ENCODE measurements at places on chromosomes 16 and 17. TPM values are rescaled to one million over a fixed set of nuclear protein-coding genes. Genes with fewer than 3 reads are reported as not detected.

ABCC11 gene
- total RNA-seq = 5.8 TPM

KIAA0513 gene
- 5.0 TPM for total RNA-seq

TEKT5 gene
- total RNA-seq = 2.1 TPM

FAM20A gene
- 52.4 TPM for total RNA-seq

CD68 gene
- total RNA-seq = 44.2 TPM

DNA sequence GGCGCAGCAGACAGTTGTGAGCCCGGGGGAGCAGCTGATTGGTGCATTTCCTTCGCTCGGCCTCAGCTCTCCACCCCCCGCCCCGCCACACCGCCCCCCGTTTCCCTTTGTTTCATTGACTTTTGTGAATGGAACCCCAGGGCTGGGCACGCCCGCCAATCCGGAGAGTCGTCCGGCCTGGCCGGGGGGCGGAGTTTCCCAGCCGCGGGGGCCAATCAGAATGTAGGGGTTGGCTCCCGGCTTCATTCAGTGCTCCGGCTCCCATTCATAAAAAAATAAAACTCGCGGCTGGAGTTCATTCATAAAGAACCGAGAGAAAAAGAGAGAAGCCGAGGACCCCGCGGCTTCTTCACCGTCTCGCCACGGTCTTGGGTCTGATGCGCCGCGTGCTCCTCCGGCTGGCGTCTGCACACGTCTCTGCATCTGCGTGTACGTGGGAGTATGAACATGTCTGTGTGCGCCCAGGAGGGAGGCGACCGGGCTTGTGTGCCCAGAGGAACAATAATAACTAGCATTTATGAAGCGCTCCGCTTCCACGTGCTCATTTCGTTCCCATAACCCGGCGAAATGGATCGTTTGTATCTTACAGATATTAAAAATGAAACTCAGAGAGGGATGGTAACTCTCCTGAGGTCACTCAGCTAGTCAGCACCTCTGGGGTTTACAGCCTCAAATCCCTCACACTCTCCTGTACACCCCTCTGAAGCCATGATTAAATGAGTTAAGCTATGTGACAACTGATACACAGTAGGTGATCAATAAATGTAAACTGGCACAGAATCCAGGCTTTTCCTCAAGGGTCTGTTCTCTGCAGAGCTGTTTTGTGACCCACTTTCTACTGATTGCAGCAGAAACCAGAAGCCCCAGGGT lies at the start of gene ETV4:
ETV4 (minus strand) TSS at position 22 of the 870 bp plus-strand sequence. CDS start 723 bp downstream, outside the sequence.
- DNase-seq = peak; percentile 87

- no peak for DNase-seq
Measured at GRCh38 chr17:48632579-48633265, 6.6 kb upstream of the HOXB9 start.

GRCh38 chr17:18968945-18969887 lies 17.3 kb downstream of the SLC5A10 start:
- no peak for DNase-seq

DNA sequence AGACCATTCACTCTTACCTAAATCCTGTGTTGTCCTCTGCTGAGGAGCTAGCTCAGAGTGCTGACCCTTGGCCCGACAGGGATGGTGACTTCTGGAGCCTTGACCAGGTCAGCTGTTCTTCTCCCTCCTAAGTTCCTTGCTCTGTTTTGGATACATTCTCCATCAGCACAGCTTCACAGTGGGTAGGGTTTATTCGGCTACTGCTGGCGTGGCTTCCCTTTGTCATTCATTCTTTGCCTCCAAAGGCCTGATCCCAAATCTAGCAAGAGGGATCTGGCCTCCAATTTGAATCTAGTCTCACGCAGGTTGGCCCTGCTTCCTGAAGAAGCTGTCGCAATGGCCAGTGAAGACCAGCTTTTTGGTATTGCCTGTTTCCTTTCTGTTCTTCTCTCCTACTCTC lies 116.6 kb downstream of the SHISA9 start:
- no peak for DNase-seq

DNA sequence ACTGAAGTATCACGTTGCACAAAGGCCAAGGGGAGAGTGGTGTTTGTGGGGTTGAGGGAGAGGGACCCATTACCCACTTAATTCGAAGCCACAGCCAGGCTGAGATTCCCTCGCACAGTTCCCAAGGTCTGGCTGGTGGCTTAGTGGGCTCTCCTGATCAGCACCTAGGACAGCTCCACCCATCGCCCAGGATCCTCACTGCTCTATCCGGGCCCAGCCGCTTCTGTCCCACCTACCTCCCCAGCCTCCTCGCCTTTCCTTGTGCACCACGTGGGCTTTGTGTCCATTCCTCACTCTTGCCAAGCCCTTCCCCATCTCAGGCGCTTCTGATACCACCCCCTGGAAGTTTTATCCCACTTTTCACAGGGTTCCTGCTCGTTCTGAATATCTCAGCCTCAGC lies 163.5 kb downstream of the CCT6B start:
- DNase-seq = no peak

DNA sequence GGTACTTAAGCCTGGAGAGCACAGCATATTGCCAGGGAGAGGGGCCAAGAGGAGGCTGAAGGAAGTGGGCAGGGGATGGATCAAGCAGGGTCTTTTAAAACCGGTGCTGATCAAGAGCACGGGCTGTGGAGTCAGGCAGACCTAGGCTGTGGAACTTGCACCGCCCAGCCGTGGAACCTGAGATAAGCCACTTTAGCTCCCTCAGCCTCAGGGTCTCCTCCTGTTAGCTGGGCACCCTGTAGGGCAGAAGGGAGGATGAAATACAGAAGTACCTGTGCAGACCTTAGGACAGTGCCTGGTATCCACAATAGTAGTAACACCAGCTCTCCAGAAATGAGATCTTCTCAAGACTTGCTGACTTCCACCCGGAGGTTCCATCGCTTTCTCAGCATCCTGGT lies 9.3 kb downstream of the ODAD4 start:
- no peak for DNase-seq

DNA sequence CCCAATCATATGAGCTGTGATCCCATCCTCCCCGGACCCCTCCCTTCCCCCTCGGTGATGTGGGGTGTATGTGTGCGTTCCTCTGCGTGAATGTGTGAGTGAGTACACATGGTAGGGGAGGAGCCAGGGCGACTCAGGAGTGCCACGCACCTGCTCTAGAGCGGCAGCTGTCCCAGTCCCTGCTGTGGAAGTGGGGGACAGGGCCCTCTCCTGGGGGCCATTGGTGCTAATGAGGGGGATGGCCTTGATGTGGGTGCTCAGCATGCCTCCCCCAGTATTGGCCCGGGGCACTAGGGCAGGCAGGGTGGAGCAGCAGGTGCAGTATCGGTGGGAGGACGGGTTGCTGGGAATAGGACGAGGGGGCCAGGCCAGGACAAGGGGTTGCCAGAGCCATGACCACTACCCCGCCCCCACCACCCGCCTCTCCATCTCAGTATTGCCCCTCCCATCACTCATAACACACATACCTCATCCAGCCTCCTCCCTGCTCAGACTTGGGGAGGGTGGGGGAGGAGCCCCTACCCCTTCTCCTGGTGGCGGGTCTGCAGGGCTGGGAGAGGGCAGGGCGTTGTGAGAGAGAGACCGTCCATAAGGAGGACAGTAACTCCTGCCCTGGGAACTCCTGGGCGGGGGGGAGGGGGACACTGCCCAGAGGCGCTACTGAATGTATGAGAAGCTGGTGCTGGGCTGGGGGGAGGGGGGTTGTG lies 8.5 kb downstream of the NR1D1 start:
- no peak for DNase-seq

DNA sequence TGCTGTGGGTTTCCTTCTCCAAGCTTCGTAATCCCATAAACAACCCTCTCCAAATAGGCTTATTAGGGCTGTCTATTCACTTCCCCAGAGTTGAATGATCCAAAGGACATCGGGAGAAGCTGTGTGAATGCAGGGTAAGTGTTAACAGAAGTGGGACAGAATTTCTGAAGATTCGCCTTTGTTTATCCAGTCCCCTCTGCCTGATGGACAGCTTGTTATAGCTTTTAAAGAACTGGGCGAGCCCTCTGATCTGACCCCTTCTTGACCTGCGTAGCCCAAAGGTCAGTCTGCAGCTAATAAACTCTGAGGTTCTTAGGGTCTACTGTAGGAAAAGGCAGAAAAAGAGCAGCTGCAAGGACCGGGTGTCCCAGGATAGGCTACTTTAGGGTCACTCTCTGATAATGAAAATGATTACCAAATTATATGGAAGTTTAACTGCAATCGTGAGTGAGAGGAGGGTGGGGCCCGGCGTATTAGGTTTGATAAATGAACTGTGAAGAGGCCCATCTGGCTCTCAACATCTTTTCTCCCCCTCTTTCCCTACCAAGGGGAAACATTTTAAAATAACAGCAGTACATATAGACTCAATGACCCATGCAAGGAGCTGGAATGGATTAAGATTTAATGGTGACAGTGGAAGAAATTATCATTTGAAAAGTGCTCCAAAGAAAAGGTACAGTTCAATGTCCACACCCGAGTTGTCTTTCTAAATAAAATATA lies 233.4 kb downstream of the FTO start:
- no peak for DNase-seq

DNA sequence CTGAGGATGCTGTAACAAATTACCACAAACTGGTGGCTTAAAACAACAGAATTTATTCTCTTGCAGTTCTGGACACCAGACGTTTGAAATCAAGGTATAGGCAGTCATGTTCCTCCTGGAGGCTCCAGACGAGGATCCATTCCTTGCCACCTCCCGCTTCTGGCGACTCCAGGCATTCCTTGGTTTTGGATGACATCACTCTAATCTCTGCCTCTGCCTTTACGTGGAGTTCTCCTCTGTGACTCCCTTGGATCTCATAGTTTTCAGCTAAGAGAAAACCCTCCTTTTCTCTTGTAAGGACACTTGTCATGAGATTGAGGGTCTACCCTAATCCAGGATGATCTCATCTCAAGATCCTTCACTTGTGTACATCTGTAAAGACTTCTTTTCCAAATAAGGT lies 31.4 kb upstream of the HS3ST3B1 start:
- DNase-seq = no peak

DNA sequence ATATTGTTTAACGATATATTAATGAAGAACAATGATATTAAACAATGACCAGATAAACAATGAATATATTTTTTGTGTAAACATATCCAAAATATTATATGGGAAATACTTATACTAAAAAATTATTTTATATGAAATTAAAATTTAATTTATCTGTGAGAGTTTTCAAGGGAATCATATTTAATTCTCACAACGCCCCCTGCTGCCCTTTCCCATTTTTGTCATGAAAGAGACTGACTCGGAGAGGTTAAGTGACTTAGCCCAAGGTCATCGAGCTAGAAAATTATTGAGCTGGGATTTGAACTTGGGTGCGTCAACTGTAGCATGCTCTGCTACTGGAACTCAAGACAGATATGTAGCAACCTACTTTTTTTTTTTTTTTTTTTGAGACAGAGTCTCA lies 7.2 kb upstream of the MYCBPAP start:
- no peak for DNase-seq
